Stimulated activated CD8-positive, alpha-beta memory T cell treated with anti-CD3 and anti-CD28 coated beads, Interleukin-12 subunit alpha, Interleukin-12 subunit beta, amount 100 ng/mL, for 1 hour (primary cell): ENCODE measurements at places on chromosomes 7 and 10.

GRCh38 chr7:50335795-50336754 lies 31.6 kb downstream of the IKZF1 start:
- peak; percentile 64 for DNase-seq

DNA sequence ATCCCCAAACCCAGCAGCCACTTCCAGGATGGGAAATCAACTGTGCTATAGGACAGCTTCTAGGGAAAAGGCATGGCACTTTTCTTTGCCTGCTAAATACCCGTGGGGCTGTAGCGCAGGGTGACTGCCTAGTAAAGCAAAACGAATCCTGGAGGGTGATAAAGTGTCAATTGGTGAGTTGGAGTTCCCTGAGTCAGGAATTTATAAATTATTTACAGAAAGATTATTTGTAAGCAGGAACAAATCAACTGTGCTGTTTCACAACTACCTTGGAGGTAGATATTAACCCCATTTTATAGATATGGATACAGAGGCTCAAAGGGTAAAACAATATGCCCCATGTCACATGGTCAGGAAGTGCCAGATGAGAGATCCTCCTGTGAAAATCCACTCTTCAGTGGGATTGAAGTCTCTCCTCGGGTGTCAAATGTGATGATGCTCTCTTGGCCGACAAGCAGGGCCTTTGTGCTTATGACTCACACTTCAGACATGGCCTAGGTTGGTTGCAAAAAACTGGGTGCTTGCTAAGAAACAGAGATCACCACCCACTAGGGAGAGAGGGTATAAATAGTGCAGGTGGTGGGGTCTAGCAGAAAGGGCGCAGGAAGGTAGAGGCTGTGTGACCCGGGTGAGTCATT lies 383.2 kb upstream of the ZMIZ1 start:
- DNase-seq = no peak

GRCh38 chr7:115145512-115145911 lies 223.6 kb downstream of the MDFIC start:
- no peak for DNase-seq

GRCh38 chr10:71517298-71518169 lies 120.8 kb downstream of the CDH23 start:
- no peak for DNase-seq

GRCh38 chr7:8305104-8305503 lies 43.1 kb upstream of the ICA1 start:
- DNase-seq = no peak

- DNase-seq = no peak
These were observed 181.4 kb downstream of the GPAM start for GRCh38 chr10:112002206-112002605.
